ENCODE measurements at places on chromosomes 12 and 14.
A peak's percentile ranks its signal among the peaks of the same experiment; 100 is the strongest.

- DNase-seq: peak; percentile 14
Observed at GRCh38 chr12:108568338-108569154, 6.2 kb downstream of the ISCU start.

- DNase-seq: no peak
Observed at GRCh38 chr12:123131879-123132402, 18.9 kb downstream of the PITPNM2 start.

DNA sequence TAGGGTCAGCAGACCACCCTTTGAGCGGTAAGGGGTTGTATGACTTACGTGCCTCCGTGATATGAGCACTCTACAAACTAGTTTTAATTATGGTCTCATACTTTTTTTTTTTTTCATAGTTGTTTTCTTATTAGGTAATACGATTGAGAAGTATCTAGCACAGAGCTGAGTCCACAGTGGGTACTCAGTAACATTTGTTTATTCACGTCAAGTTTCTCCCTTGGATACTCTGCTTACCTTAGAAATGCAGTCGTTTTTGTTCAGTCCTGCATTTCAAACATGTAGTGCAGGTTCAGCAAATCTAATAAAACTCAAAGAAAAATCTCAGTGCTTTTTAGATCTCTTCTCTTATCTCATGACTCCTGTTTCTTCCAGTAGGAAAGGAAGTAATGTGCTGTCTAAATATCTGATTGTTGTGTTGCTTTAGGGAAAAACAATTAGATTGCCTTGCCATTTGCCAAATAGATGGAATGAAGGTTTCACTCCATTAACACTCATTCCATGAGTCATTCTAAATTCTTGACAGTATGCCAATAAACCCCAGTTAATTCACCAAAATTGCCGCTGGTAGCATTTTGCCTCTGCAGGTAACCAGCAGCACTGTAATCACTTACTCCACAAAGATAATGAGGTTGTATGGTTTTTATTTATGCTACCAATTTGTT lies 118.9 kb downstream of the PTCSC3 start:
- no peak for DNase-seq

GRCh38 chr14:104085032-104085888 lies at the start of gene ASPG:
TSS of gene ASPG (plus strand) at chr14:104085700. CDS start at chr14:104085771, 71 bp downstream.
- DNase-seq: no peak

All from stimulated activated CD8-positive, alpha-beta memory T cell treated with anti-CD3 and anti-CD28 coated beads, Interleukin-7, amount 100 ng/mL, for 1 hour (primary cell).